ENCODE measurements at places on chromosomes 12 and 14. TPM values are rescaled to one million over a fixed set of nuclear protein-coding genes. Genes with fewer than 3 reads are reported as not detected.

The GLIPR1L1 gene
- total RNA-seq, result not detected

The ANG gene
- 2.9 TPM for total RNA-seq

The ASCL1 gene
- not detected for total RNA-seq

The CLEC2B gene
- total RNA-seq, result not detected

DNA sequence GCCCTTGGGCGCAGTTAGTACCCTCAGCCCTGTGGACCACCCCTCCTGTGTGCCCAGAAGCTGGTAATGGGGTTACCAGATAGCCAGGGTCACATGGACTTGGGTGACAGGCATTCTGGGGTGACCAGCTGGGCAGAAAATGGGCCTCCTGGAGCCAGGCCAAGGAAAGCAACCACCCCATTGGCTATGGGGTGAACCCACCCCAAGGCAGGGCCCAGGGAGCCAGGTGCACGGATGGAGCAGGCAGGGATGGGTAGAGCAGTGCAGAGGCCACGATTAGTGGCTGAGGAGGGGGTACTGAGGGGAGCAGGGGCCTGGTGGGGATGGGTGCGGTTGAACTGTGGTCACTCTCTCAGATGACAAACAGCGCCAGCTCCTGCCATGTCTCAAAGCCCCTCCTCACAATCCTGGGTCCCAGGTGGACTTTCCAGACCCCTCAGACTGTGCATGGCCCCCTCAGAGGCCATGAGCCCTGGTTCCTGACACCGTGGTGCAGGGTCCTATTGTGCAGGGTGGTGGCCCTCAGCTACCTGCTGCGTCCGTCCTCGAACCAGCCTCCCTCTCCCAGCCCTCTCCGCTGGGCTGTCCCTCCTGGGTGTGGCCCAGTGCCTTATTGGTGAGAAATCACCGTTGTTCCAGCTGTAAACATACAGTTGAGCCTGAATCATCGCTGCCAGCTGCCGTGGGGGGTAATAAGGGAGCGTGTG is 23.4 kb upstream of the BEGAIN start:
- peak; percentile 3 for DNase-seq

GRCh38 chr12:68131867-68132414 is 27.6 kb downstream of the IFNG start:
- no peak for DNase-seq

GRCh38 chr14:76998910-76999309 is 29.6 kb downstream of the IRF2BPL start:
- DNase-seq, result no peak

DNA sequence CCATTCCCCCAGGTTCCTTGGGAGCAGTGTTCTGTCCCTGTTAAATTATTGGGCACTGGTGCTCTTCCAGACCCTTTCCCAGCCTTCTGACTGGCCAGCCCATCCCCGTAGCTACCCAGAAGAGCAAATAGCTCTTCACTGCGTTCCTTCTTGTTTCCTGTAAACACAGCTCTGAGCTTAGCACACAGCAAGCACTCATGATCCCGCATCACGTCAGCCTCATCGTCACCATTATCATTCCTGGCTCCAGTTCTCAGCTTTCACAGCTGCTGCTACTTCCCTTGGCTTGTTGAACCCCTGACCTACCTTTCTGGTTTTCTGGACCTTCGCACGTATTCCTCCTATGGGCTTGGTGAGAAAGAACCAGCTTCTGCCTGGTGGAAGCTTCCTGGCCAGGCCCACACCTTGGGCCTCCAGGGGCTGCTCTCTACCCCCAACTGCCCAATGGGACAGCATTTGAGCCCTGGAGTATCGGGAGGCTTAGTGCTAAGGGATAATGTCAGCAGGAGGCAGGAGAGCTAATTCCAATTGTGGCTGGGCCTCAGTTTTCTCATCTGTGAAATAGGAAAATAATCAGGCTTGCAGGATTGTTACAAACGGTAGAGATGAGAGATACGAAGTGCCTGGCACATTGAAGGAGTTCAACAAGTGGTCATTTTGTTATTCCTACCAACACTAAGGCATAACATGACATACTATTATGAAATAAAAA is 22.6 kb upstream of the PAPOLA start:
- DNase-seq, result no peak

- DNase-seq, result no peak
Observed at GRCh38 chr12:116955382-116956021, 44.8 kb downstream of the FBXW8 start.

- peak; percentile 32 for DNase-seq
Observed at GRCh38 chr14:68157971-68158371, 338.4 kb downstream of the RAD51B start.

- no peak for DNase-seq
Observed at GRCh38 chr14:102779574-102780315, 2.5 kb downstream of the TRAF3 start.

DNA sequence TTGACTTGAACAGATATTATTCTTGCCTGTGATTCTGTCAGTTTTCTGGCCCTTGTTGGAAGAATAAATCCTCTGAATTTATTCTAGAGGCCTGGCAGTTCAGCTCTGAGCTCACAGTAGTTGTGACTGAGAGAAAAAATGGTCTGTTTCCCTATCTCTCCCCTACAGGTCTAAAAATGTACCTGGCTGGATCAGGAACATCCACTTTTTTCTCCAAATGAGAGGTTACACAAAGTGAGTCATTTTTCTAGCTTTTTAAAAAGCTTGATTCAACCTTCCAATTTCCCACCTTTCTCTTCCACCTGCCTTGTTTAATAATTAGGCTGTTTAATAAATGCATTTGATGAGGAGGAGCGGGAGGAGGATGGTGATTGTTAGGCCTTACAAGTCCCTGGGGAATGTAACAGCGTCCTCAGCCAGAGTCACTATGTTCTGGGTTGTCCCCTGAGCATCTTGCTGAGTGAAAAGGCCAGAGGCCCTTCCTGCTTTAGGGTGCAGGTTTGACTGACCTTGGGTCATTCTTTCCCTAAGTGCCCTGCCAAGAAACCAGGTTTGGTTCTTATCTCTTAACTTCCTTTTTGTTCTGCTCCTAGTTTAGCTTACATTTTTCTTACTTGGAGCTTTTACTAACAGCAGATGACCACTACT is 91.7 kb upstream of the FUT8 start:
- DNase-seq, result no peak

- no peak for DNase-seq
Observed at GRCh38 chr14:100826391-100827100, 628 bp downstream of the MEG3 start.
